ENCODE measurements at places on chromosomes 7 and 10.

DNA sequence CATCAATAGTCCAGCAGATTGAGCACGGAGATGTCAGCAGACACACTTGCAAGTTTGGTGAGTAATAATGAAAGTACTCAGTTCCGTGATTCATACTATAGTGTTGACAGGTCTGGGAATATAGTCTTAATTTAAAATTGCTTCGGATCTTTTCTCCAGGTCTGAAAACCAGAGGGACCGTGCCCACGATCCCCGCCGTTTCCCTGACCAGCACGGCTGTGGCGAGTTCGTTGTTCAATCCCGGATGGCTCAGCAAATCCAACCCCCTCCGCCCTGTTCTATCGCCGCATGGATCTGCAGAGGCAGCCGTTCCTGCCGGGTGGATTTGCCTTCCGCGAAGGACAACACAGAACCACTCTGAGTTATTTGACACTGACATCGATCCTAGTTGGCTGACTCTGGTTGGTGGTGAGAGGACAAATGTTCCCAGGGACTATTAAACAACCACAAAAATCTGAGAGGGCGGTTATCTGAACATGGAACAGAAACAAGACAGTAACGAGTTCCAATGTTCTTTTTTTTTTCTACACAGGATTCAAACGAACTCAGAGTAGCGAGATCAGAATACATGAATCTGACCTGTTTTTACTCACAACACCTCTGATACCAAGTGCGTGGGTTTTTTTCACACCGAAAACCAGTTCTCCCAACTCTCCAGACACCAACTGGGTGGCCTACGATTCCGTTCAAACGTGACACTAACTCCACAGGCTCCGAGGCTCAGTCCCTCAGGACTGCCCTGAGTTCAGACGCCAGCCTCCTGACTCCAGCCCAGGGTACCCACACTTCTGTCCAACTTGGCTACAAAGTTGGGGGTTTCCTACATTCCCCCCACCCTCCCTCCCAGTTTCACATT, 52.7 kb downstream of the RBM17 start:
- peak; percentile 82 for DNase-seq

DNA sequence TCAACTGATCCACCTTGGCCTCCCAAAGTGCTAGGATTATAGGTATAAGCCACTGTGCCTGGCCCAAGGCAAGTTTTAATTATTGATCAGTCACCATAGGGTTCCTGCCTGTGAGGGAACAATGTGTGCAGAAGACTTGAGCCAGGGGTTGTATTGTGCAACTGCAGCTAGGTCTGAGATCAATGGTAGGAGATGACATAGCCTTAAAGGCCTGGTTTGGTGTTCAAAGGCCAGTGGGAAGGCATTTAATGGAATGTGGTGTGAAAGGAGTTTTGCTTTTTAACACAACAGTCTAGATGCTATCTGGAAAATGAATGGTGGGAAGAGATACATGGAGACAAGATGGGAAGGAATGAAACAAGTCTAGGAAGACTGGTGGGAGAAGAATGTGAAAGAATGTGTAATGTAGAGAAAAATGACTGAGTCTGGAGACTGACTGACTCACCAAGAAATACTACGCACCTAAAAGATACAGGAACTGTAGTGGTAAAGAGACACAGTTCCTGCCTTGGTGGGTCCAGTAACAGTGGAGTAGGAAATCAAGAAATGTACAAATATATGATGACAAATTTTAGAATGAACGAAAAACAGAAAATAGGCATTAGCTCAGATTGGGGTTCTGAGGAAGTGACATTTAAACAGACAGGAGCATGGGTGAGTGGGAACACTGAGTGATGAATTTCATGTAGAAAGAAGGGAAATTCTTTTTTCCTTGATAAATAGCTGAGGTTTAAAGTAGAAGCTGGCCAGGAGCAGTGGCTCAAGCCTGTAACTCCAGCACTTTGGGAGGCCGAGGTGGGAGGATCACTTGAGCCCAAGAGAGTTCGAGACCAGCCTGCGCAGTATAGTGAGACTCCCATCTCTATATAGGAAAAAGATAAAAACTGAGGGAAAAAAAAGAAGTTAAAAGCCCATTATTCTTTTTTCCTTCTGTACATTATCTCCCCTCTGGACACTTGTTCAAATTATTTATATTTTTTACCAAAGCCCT, 9.4 kb downstream of the HNRNPF start:
- peak; percentile 41 for DNase-seq

DNA sequence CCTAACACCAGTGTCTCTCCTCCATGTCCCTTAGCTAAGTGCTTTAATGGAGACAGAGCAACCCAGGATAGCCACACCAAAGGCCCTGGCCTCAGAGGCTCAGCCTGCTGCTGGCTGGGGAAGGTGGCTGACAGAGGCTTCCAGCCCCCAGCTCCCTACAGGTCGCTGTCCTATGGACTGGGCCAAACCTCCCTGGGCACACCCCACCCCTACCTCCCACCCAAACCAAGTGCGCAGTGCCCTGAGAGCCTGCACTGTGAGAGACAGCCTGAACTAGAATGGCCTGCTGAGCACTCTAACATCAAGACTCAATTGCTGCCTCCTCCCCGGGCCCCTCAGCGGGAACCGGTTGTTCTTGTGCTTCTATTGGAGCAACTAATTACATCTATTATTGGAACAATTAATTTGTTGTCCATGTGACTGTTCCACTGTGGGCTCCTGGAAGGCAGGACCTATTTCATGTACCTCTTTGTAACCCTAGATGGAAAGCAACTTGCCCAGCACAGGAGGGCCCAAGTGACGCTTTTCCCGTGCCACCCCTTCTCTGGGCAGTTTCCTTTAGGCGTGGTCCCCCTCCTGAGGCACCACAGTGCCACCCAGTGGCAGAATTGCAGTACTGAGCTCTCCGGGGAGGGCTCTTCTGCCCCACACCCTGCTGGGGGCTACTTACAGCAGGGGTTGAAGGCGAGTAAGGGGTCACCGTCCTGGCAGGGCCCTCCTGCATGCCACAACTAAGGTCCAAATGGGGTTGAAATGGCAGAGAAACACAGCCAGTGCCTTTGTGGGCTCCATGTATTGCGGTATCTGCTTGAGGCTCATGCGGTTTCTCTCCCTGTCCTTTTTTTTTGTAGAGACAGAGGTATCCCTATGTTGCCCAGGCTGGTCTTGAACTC, 63.7 kb upstream of the WAPL start:
- DNase-seq = peak; percentile 80

DNA sequence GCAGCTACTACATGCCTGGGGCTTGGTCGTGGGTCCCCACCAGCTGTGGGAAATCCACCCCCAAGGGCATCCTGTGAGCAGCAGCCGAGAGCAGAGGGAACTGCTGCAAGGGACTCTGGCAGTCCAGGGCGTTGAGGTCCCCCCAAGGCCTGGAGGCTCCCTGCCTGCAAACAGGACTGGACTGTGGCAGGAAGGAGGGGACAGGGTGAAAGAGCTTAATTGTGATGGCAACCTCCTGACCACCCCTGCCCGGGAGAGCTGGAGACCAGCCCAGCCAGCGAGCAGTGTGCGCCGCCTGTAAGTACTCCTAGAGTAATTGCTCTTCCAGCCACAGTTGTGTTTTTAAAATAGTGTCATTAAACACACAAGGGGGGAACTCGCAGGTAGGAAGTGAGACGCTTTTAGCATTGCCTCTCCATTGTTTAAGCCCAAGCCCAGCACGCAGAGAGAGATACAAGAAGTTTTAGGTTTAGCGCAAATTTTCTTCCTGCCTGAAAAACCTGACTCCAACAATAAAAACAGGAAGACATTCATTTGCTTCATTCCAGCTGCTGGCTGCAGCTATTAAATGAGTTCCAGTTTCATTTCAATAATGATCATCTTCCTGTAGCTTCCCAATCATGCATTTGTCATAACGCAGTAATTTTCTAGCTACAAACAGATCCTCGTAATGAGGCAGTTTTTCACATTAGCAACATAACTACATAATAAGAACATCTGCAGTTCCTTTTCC, 111.1 kb downstream of the EBF3 start:
- DNase-seq = no peak

- no peak for DNase-seq
Measured at GRCh38 chr7:835485-836401, 3.5 kb downstream of the SUN1 start.

DNA sequence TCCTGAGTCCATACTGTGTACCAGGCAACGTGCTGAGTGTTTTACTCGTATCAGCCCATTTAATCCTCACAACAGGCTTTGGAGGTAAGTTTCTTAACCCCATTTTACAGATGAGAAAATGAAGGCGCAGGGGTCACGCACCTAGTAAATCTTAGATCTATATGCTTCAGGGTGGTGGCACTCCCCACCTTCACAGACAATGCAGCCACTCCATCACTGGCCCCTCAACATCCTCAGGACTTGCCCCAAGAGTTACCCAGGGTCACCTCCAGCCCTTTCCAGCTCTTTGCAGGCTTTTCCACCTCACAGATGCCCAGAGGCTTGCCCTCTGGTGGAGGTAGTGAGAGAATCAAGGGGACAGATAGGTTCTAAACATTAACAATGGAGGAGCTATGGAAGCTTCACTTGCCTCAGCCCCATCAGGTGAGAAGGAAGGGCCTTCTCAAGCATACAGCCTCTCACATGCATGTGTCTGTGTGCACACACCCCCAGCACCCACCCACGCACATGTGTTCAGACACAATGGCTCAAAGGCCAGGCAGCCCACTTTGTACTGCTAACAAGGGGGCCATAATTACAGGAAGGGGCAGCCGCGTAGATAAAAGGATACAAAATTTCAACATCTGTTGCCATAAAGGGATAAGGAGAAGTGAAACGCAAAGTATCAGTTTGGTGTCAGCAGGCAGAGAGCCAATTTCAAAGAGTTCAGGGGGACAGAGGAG, 29.1 kb downstream of the DPCD start:
- DNase-seq = no peak

DNA sequence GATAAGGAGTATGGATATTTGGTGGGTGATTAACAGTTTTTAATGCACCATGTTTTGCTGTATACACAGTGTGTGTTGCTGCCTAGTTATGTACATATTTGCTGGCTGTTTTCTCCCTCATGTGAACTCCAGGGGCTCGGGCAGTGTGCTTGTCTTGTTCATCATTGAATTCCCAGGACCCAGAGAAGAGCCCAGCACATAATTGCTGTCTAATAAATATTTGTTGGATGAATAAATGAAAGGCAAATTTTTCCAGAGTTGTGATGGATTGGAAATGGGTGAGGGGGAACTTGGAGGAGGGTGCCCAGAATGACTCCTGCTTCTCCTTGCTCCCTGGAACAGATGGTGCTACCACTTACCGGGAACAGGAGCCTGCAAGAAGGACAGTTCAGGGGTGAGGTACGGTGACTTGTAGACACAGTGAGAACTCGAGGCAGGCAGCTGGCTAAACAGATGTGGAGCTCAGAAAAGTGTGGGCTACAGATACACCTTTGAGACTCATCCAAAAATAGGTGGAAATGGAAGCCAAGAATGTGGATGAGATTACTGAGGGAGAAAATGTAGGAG, 586.8 kb upstream of the MGMT start:
- no peak for DNase-seq

- DNase-seq = no peak
Measured at GRCh38 chr10:49151025-49151445, 17.2 kb upstream of the FAM170B start.

GRCh38 chr10:17585016-17585415, 32.2 kb downstream of the HACD1 start:
- no peak for DNase-seq

- DNase-seq = no peak
Measured at GRCh38 chr7:146768957-146769356, 652.4 kb downstream of the CNTNAP2 start.

Data from activated T-cell treated with anti-CD3 and anti-CD28 coated beads, Interleukin-2, amount 50 U/mL, for 48 hours (primary cell).